ENCODE measurements at places on chromosomes 1 and 21.
A peak's percentile ranks its signal among the peaks of the same experiment; 100 is the strongest.

GRCh38 chr1:208189183-208189582, 55.0 kb downstream of the PLXNA2 start:
- peak; percentile 42 for DNase-seq

DNA sequence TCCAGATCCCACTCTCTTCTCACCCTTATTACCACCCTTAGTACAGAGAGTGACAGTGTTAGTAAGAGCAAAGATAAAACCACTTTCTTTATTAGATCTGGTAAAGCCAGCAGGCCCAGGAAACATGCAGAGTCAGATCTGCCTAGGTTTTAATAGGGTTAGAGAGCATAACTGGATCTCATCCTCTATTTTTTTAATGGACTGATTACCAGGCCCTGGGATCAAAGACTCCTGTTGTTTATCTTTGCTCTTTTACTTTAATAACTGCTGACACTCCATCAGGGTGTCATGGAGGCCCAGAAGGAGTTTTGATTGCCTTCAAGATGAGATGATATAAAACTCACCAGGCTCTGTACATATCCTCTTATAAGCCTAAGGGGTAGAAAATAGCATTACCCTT, 45.3 kb upstream of the RGS5 start:
- DNase-seq, result no peak

DNA sequence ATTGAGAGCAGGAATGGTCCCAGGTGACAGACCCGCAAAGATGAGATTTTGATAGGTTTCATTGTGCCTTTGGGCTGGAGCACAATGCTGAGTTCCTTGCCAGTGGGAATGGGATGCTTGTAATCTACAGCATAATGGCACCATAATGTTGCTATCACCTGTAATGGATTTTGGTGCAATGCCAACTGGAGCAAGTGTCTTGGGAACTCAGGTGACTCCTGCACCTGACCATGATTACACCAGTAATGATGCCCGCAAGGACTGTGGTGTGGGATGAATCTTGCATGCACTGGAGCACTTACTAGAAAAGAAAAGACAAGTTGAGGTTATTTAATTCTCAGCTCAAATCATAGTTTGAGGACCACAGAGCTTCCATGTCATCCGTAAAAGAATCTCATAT, 96.7 kb downstream of the PTPRU start:
- DNase-seq, result no peak

DNA sequence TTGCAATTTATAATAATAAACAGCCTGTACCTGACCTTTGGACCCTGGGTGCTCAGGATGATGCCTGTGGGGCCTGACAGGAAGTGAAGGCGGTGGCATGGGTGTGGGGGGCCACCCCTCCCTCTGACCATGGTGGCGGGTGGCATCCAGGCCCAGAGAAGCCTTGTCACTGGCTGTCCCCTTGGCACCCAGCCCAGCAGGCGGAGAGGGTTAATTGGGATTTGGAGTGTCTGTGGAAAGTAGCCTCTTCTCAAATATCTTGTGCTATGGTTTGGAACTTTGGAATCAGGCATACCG, 20.5 kb downstream of the SOX13 start:
- DNase-seq, result no peak

- DNase-seq, result no peak
Observed at GRCh38 chr1:154912755-154913154, 23.8 kb downstream of the PMVK start.

DNA sequence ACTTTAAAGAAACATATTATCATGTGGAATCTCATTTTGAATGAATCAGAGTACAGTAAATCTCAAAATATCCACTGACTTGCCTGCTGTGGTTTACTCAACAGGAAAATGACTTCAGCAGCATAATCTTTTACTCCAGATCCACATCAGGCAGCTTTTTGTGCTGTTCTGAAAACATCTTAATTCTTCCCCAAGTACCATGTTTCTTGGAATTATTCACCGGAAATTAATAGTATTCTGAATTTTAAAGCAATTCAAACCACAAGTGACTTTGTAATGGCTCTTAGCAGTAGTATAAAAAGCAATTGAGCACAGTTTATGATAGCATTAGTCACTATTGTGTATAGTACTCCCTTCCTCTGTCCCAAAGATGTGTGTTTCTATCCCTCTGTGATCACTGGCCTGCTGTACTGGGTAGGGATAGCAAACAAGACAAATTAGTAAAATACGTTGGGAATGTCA, 64.2 kb upstream of the ERRFI1 start:
- peak; percentile 97 for DNase-seq

DNA sequence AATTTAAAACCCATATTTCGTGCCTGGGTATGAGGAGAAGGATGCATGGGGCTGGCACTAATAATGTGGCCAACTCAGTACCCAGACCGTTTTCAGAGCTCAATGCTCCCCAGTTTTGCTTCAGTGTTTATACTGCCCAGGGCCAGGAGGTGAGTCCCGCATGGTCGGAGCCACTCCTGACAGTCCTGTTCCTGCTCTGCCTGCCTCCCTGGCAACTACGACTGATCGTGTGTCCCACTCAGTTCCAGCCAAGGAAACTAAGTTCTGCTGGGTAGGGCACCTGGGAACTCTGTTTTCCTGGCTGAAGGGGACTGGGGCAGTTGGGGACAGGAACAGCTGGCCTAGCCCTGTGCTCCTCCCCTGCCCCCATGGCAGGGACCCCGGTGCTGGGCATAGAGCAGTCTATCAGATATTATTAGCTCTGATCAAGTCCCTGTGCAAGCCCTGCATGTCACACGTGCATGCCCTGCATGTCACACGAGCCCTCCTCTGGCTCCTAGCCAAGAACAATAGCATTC, 19.2 kb downstream of the S100A7 start:
- DNase-seq, result no peak

DNA sequence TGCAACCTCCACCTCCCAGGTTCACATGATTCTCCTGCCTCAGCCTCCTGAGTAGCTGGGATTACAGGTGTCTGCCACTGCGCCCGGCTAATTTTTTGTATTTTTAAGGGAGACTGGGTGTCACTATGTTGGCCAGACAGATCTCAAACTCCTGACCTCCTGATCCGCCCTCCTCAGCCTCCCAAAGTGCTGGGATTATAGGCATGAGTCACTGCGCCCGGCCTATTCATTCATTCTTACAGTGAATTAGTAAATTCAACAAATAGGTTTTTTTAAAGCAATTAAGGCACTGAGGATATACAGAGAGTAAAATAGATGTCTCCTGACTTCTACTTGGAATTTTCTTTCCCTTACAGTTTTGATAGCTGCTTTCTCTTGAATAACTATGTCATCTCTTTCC, 43.5 kb downstream of the CDC42 start:
- no peak for DNase-seq

DNA sequence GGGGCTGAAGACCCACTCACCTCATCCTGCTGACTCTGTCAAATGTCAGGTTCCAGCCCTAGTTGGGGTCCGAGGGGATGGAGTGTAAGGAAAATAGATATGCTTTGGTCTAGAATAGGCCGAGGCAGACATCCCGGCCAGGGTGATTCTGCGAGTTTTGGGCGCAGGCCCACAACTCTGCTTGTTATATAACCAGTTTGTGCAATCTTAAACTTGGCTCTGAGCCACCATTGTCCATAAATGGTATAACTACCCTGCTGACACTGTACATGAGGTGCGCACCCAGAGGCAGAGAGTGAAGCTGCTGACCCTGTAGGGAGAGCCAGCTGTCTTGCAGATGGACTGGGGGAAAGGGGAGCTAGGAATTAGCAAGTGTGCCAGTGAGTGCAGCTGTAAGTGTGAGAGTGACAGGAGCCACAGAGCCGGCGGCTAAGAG, 1388.8 kb downstream of the AMY1C start:
- no peak for DNase-seq

DNA sequence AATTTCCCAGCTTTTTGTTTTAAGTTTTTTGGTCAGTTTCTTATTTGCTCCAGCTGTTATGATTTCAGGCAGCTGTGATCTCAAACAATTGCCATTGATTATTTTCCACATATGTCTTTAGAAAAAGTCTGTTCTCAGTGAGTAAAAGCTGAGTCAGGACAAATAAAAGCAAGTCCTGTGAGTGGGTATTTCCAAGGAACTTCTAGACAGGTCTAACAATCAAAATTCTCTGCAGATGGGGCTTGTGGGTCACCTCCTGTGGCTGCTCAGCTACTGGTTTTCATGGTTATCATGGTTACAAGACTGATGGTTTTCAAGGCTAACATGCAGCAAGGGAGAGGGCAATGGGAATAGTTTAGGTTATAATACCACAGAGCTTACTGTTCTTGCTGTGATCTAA, 585.7 kb downstream of the LMO4 start:
- no peak for DNase-seq

DNA sequence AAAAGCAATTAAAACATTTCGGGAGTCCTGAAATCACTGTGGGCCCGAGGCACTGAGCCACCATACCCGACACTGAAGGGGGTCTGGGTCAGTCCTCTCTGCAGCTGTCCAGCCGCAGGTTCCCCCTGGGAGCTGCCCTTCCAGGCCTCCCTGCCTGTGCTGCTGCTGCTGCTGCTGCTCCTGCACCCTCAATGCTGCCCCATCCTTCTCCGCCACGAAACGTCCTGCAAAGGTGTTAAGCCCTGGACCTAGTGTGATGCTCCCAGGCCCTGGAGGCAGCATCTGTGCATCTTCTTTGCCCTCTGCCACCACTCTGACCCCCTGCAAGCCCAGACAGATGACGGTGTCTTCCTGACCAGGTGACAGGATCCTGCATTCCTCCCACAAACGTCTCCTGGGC, 513.3 kb downstream of the NPHP4 start:
- DNase-seq, result no peak

GRCh38 chr1:118012515-118013124, 83.1 kb downstream of the WDR3 start:
- no peak for DNase-seq

GRCh38 chr21:37994211-37994610, 78.0 kb upstream of the KCNJ6 start:
- no peak for DNase-seq

- DNase-seq, result no peak
Observed at GRCh38 chr1:112862753-112863426, 93.1 kb downstream of the SLC16A1 start.

- peak; percentile 67 for DNase-seq
Observed at GRCh38 chr1:111139324-111139955, 453 bp downstream of the DRAM2 start.

DNA sequence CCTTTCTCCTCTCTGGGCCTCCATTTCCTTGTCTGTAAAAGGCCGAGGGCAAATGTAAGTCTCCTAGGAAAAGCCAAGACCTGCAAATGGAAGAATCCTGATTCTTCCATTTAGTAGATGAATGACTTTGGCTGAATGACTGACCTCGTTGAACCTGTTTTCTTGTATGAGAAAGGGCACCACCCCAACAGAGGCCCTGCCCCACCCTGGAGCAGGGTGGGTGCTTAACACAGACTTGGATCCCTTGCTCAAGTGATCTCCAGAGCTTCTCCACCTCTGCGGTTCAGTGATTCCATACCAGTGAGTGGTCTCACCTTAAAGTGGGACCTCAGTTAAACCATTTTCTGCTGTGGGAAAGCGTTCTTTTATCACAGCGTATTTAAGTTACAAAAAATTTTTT, 39.0 kb upstream of the GUCA2B start:
- DNase-seq, result no peak

GRCh38 chr1:90924982-90925381, 96.9 kb downstream of the ZNF644 start:
- DNase-seq, result no peak

DNA sequence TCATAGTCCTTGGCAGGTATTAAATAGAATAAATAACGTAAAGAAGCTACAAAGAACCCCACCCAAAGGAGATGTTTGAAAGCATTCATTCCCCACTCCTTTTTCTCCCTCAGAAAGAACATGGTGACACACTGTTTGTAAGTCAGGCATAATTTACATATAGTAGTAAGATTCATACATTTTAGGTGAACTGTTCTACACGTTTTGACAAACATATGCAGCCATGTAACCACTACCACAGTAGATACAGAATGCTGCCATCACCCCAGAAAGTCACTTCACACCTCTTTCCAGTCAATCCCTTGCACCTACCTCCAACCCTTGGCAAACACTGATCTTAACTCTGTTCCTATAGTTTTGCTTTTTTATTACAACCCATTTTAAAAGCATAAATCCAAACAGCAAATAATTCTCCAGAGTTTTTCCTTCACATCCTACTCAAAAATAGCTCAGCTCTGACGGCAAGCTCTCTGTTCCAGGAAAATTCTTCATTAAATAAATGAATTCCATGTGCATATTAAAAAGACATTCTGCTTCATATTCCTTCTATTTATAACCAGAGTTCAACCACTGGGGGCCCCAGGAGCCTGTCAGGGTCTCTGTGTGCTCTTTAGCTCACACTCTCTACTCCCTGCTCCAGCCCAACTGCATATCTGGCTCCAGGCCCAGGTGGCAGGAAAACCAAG, 258.8 kb downstream of the PLPP3 start:
- DNase-seq, result no peak

GRCh38 chr1:159056069-159056698, 20.4 kb downstream of the AIM2 start:
- no peak for DNase-seq

DNA sequence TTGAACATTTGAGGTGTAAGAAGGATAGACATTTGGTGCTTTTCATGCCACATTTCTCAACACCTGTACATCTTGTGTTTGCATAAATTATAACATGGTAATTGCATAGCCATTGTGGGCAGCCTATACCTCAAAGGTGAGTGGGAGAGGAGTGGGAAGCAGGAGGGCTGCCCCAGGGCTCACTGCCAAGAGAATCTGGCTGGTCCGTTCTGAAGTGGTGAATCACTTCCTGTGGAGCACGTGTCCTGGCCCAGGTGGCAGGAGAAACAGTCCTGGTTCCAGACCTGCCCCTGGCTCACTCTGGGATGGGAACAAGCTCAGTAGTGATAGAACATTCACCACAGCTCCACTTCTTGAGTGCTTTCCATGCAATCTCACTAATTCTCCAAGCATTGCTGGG, 11.6 kb upstream of the OLFML2B start:
- DNase-seq, result peak; percentile 19

DNA sequence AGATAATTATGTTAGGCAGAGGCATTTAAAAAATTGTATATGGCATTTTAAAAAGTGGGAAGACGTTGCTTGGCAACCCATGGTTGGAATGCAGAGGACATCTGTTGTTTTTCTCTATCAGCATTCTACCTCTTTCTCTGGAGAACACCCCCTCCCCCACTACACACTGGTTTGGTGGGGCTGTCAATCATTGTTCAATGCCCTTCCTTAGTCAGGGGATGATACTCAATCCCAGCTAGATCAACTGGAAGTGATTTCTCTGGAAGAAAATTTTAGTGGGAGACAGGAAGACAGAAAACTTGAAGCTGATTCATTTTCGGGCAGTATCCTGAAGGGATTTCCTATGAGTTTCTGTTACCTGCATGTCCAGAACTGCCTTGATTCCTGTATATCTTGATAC, 35.7 kb upstream of the CAP1 start:
- DNase-seq, result no peak

GRCh38 chr1:234331507-234331906, 41.7 kb upstream of the COA6 start:
- DNase-seq, result peak; percentile 27
